ENCODE measurements at places on chromosomes 6 and 20. TPM values are rescaled to one million over a fixed set of nuclear protein-coding genes. Genes with fewer than 3 reads are reported as not detected.

GRCh38 chr6:35328108-35328723 lies 14.1 kb upstream of the PPARD start:
- no peaks in the 10 kb centered on the region for H3K27me3 ChIP-seq
- DNase-seq: no peak
- peaks cover 23% of the 10 kb centered on the region for H3K4me1 ChIP-seq
- peaks cover 9% of the 10 kb centered on the region for H3K36me3 ChIP-seq

- no peaks in the 10 kb centered on the region for H3K27me3 ChIP-seq
- no peak for DNase-seq
- no peak overlapping the region for H3K27ac ChIP-seq
- H3K4me3 ChIP-seq: no peak overlapping the region
These were observed 502.9 kb downstream of the CD83 start for GRCh38 chr6:14620522-14620921.

GRCh38 chr20:16052456-16052855 lies 520.8 kb downstream of the KIF16B start:
- no peak for DNase-seq
- H3K27me3 ChIP-seq: no peaks in the 10 kb centered on the region
- H3K27ac ChIP-seq: no peak overlapping the region
- no peak overlapping the region for H3K4me3 ChIP-seq
- no peaks in the 10 kb centered on the region for H3K4me1 ChIP-seq

GRCh38 chr6:107108201-107108890 lies 7.0 kb downstream of the BEND3 start:
- no peaks in the 10 kb centered on the region for H3K27me3 ChIP-seq
- DNase-seq: no peak
- H3K4me1 ChIP-seq: no peaks in the 10 kb centered on the region

PCED1A gene
- 34.0 TPM for total RNA-seq

DNA sequence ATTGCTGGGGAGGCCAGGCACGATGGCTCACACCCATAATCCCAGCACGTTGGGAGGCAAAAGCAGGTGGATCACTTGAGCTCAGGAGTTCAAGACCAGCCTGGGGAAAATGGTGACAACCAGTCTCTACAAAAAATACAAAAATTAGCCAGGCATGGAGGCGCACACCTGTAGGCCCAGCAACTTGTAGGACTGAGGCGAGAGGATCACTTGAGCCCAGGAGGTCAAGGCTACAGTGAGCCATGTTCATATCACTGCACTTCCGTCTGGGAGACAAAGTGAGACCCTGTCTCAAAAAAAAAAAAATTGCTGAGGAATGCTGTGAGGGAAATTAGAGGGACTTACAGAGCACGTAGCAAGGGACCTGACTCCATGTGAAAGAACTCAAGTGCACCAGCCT lies 40.8 kb upstream of the ID1 start:
- no peak overlapping the region for H3K4me3 ChIP-seq
- DNase-seq: no peak
- H3K36me3 ChIP-seq: peaks cover 36% of the 10 kb centered on the region
- H3K27me3 ChIP-seq: no peaks in the 10 kb centered on the region
- no peak overlapping the region for H3K27ac ChIP-seq

TMEM14B gene
- 85.1 TPM for total RNA-seq

CD93 gene
- 0.50 TPM for total RNA-seq

- H3K27me3 ChIP-seq: no peaks in the 10 kb centered on the region
- H3K4me3 ChIP-seq: no peak overlapping the region
- no peaks in the 10 kb centered on the region for H3K4me1 ChIP-seq
- H3K36me3 ChIP-seq: no peaks in the 10 kb centered on the region
These were observed 91.0 kb downstream of the UNC5CL start for GRCh38 chr6:40947876-40948526.

DNA sequence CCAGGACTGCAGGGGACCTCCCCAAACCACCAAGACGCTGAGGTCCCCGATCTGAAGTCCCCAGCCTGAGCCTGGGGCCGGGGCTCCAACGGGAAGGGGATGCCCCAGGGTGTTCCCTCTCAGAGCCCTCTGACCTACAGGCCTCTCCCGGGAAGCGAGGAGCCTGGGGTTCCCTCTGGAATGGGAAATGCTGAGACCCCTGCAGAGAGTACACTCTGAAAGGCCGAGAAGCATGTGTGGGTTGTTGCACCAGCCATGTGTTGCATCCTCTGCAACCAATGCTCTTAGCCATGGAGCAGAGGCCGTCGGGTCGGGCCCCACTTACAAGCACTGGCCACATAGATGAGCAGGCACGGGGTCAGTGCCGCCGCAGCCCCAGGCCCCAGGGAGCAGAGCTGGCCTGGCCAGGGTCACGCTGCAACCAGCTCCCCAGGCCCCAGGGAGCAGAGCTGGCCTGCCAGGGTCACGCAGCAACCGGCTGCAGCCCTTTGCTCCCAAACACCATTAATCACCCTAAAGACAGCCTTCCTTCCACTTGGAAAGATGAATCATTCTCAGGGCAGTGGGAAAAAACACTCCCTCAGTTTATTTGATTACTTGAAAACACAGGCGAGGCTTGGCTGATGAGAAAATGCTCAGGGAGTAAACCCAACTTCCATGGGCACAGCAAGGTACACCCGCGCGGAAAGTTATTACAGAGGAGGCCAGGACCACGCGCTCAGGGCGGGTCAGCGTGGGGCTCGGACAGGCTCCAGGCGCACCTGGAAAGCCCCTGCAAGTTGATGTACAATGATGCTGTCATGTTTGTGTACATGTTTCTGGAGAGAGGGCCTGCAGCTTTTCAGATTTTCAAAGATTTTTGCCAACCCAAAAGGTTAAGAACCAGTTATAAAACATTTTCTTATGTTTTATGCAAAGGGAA lies 78.0 kb upstream of the AFDN start:
- H3K27me3 ChIP-seq: no peaks in the 10 kb centered on the region
- H3K4me1 ChIP-seq: no peaks in the 10 kb centered on the region

GRCh38 chr6:148317739-148318138 lies 24.9 kb upstream of the SASH1 start:
- H3K27me3 ChIP-seq: no peaks in the 10 kb centered on the region
- DNase-seq: no peak
- no peaks in the 10 kb centered on the region for H3K4me1 ChIP-seq
- H3K4me3 ChIP-seq: no peak overlapping the region
- no peak overlapping the region for H3K27ac ChIP-seq

- H3K4me3 ChIP-seq: no peak overlapping the region
- H3K4me1 ChIP-seq: no peaks in the 10 kb centered on the region
- no peak overlapping the region for H3K27ac ChIP-seq
- H3K36me3 ChIP-seq: no peaks in the 10 kb centered on the region
These were observed 21.3 kb upstream of the DST start for GRCh38 chr6:56664029-56664428.

GRCh38 chr6:148528292-148528691 lies 185.7 kb downstream of the SASH1 start:
- no peak overlapping the region for H3K27ac ChIP-seq
- no peak overlapping the region for H3K4me3 ChIP-seq
- no peaks in the 10 kb centered on the region for H3K27me3 ChIP-seq

DNA sequence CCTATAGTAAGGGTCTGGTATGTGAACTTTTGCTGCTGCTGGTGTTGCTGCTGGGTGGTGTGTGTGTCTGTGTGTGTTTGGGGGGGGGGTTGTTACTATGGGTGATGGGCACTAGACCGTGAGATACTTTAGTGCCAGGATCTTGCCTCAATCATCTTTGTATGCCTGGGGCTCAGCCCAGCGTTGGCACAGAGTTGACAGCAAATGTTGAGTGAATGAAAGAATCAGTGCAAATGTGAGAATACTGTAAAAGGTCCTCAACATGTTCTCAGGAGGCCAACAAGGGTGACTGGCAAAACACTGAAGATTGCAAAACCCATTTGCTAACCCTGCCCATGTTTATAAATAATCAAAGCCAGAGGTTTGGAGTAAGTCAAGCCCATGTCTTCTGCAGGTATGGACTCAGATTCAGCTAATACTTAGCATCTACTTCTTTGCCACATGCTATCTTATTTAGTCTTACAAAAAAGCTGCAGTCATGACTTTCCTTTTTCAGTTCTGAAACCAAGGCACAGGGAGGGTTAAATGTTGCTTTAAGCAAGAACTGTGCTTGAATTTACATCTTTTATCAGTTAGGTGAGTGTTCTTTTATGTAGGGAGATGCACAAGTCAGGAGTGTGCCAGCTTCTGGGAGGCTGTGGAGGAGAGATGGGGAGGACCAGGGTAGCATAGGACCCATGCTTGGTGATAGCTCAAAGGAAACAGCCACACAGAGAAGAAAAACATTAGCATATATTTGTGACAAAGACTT lies 125.3 kb upstream of the SPACA1 start:
- H3K36me3 ChIP-seq: no peaks in the 10 kb centered on the region
- peaks cover 15% of the 10 kb centered on the region for H3K4me1 ChIP-seq
- no peaks in the 10 kb centered on the region for H3K27me3 ChIP-seq
- DNase-seq: no peak
- H3K27ac ChIP-seq: no peak overlapping the region

DNA sequence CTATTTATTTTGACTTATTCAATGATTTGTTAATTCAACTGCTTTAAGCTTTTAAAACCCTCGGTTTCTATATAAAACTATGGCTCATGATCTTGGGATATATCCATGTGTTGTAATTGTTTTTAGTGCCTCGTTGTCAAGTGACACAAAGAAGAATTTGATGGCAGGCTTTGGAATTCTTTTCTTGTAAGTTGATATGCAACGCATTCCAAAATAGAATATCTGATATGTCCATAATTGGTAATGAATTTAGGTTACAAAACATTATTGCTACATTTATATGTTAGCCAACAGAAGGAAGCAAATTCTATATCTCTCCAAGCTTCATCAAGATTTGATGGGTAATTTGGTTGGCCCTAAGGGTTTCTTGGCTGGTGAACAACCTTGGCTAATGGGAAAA lies 220.4 kb upstream of the RIMS1 start:
- H3K4me1 ChIP-seq: no peaks in the 10 kb centered on the region
- no peak for DNase-seq
- H3K27ac ChIP-seq: no peak overlapping the region
- no peaks in the 10 kb centered on the region for H3K36me3 ChIP-seq
- no peaks in the 10 kb centered on the region for H3K27me3 ChIP-seq

DNA sequence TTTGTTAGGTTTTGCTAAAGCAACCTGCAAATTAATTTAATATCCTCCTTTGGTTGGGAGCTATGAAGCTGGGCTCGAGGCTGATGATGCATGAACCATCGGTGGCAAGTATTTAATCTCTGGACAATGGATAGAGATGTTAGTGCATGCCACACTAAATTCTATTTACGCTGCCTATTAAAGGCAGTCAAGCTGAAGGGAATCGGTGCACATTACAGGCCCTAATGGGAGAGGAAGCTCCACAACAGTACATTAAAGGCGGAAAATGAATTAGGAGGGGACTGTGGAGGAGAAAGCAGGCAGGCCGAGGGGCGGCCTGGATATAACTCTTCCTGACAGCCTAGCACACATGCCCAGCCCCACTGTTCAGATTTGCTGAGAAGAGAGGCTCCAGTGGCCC lies 132.4 kb upstream of the MAFB start:
- H3K27me3 ChIP-seq: no peaks in the 10 kb centered on the region
- no peak overlapping the region for H3K27ac ChIP-seq
- no peak overlapping the region for H3K4me3 ChIP-seq
- DNase-seq: no peak
- no peaks in the 10 kb centered on the region for H3K4me1 ChIP-seq

DNA sequence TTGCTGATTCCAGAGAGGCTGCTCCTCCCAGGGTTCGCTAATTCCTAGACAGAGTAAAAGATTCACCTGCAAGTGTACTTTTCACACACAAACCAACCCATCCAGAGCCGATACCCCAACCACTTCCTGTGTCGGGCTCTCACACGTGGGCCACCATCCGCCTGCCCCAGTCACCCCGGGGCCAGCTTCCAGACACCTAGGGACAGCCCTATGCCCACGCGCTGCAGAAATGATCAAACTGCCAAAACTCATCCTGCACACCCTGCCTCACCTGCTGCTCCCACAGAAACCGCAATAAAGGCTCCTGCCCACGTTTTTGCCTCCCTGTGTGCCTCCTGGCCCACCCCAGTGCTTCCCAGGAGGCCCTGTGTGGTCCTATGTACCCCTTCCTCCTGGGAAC lies 59.5 kb downstream of the PSMG4 start:
- H3K4me1 ChIP-seq: peaks cover 22% of the 10 kb centered on the region
- no peak for DNase-seq
- no peaks in the 10 kb centered on the region for H3K36me3 ChIP-seq
- H3K27ac ChIP-seq: no peak overlapping the region
- H3K4me3 ChIP-seq: no peak overlapping the region
- H3K27me3 ChIP-seq: no peaks in the 10 kb centered on the region

DNA sequence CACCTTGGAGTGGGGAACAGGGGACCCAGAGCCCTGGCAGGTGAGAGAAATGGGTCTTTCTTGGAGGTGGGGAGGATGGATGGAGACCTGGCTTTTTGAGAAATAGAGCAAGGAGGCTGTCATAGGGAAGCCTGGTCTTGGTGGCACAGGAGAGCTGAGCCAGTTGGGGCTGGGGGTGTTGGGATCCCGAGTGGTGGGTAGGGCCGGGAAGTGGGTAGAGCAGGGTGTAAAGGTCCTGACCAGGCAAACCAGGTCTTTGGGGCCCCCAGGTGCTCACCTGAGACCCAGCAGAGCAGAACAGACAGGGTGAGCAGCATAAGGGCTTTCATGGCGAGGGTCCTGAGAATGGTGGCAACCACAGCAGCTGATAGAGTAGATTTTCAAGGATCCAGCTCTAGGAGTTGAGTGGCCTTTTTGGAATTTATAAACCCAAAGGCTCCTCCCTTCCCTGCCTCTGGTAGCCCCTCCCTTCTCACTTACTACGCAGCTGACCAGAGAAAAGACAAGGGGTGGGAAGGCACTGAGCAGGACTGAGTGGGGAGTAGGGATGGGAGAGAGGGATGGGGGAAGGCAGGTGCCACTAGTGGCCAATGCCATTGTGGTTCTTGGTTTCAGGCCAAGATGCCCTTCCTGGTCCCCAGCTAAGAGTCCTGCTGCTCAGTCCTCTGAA lies at the start of gene LY6G6C:
LY6G6C (minus strand) TSS at position 396 of the 670 bp plus-strand sequence; CDS start at position 329, 67 bp downstream.
- DNase-seq: no peak
- H3K36me3 ChIP-seq: no peaks in the 10 kb centered on the region
- H3K27me3 ChIP-seq: no peaks in the 10 kb centered on the region
- H3K27ac ChIP-seq: no peak within 1 kb of the TSS

PTCRA gene
- total RNA-seq: not detected

GRCh38 chr6:20497216-20498040 lies 36.8 kb upstream of the CDKAL1 start:
- H3K4me1 ChIP-seq: no peaks in the 10 kb centered on the region
- DNase-seq: no peak
- H3K4me3 ChIP-seq: no peak overlapping the region
- H3K36me3 ChIP-seq: no peaks in the 10 kb centered on the region
- H3K27ac ChIP-seq: no peak overlapping the region

- no peaks in the 10 kb centered on the region for H3K4me1 ChIP-seq
- H3K27ac ChIP-seq: no peak overlapping the region
- no peak for DNase-seq
- no peaks in the 10 kb centered on the region for H3K27me3 ChIP-seq
- H3K36me3 ChIP-seq: peaks cover 18% of the 10 kb centered on the region
These were observed 65.4 kb downstream of the MYH7B start for GRCh38 chr20:35021063-35021462.

- no peaks in the 10 kb centered on the region for H3K27me3 ChIP-seq
- H3K27ac ChIP-seq: no peak overlapping the region
- no peaks in the 10 kb centered on the region for H3K36me3 ChIP-seq
- DNase-seq: no peak
- H3K4me3 ChIP-seq: no peak overlapping the region
These were observed 341.6 kb downstream of the PRKN start for GRCh38 chr6:162385980-162386379.
